ENCODE measurements at places on chromosomes 16 and 17. TPM values are rescaled to one million over a fixed set of nuclear protein-coding genes. Genes with fewer than 3 reads are reported as not detected.

DNA sequence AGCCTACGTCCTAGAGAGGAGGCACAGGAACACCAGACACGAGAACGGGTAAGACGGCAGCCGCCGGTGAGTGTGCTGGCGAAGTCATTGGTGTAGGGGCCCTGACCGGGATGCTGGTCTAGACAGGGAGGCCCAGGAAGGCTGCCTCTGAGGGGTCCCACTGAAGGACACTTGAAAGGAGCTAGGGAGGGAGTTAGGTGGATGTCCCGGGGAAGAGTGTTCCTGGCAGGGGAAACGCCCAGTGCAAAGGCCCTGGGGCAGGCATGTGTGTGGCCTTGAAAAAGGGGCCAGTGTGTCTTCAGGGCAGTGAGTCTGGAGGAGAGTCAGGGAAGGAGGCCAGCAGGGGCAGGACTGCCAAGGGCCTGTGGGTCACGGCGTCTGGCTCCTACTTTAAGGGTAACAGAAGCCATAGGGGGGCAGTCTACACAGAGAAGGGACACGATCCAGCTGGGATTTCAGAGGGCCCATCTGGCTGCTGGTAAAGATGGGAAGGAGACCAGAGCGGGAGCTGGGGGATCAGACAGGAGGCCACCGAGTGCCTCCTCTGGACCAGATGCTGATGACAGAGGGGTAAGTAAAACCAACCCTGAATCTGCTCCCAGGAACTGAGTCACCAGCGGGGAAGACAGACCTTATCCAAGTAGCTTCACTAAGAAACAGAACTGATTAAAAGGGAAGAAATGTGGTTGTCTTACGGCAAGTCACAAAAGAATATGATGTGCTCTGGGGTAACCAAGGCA lies 115.9 kb downstream of the LITAF start:
- H3K4me1 ChIP-seq: no peaks in the 10 kb centered on the region
- no peak overlapping the region for H3K4me3 ChIP-seq
- DNase-seq: no peak
- H3K36me3 ChIP-seq: no peaks in the 10 kb centered on the region
- H3K27ac ChIP-seq: no peak overlapping the region
- H3K27me3 ChIP-seq: no peaks in the 10 kb centered on the region

- no peak overlapping the region for H3K27ac ChIP-seq
- no peaks in the 10 kb centered on the region for H3K4me1 ChIP-seq
- no peak overlapping the region for H3K4me3 ChIP-seq
- H3K27me3 ChIP-seq: no peaks in the 10 kb centered on the region
- no peak for DNase-seq
- H3K36me3 ChIP-seq: no peaks in the 10 kb centered on the region
Measured at GRCh38 chr17:4187076-4187475, 44.1 kb downstream of the CYB5D2 start.

GRCh38 chr17:50908140-50908859 lies 42.1 kb upstream of the TOB1 start:
- peaks cover 32% of the 10 kb centered on the region for H3K4me1 ChIP-seq
- no peak overlapping the region for H3K4me3 ChIP-seq
- H3K36me3 ChIP-seq: no peaks in the 10 kb centered on the region
- no peaks in the 10 kb centered on the region for H3K27me3 ChIP-seq
- H3K27ac ChIP-seq: no peak overlapping the region

- no peaks in the 10 kb centered on the region for H3K27me3 ChIP-seq
- peak; percentile 96 for DNase-seq
- peaks cover 49% of the 10 kb centered on the region for H3K4me1 ChIP-seq
Measured at GRCh38 chr16:87723226-87723623, 42.6 kb downstream of the KLHDC4 start.

DNA sequence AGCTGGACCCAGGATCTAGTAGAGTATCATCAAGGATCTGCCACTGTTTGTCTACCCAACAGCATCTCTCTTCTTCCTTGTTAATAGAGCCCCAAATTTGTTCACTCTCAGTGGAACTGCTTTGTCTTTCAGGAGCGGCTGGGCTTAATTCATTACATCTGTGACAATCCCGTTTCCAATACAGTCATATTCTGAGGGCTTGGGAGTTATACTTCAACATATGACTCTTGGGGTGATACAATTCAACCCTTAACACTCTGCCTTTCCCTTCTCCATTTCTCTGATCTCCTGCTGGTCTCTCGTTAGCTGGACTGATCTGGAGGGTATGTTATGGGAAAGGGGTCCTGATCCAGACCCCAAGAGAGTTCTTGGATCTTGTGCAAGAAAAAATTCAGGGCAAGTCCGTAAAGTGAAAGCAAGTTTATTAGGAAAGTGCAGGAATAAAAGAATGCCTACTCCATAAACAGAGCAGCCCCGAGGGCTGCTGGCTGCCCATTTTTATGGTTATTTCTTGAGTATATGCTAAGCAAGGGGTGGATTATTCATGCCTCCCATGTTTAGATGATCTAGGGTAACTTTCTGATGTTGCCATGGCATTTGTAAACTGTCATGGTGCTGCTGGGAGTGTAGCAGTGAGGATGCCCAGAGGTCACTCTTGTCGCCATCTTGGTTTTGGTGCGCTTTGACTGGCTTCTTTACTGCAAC lies 42.4 kb downstream of the IQCK start:
- no peak for DNase-seq
- no peaks in the 10 kb centered on the region for H3K36me3 ChIP-seq
- H3K4me1 ChIP-seq: peaks cover 15% of the 10 kb centered on the region
- no peaks in the 10 kb centered on the region for H3K27me3 ChIP-seq

DNA sequence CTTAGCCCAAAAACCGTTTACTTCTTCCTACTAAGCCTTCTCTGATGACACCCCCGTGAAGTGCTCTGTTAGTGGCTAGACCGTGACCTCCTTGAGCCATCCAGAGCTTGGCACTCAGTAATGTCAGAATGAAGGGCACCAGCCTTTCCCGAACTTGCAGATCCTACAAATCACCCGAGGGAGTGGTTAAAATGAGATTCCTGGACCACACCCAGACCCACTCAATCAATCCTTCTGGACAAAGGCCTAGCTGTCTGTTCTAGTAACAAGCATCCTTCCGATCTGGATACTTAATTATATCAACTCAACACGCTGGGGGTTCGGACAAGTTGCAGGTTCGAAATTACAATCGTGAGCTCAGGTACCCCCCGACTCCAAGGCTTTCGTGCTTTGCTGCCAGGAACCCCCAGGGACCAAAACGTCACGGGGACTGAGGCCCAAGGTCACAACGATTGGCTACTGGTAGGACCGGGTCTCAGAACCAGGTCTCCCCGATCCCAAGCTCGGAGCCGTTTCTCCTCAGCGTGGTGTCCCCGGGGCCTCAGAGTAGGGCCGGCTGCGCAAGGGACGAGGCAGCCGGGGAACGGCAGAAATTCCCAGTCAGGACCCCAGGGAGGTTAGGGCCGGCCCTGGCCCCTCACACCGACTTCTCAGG lies 527 bp downstream of the CIAPIN1 start:
- H3K27ac ChIP-seq: peak overlapping the region; percentile 90
- peak overlapping the region; percentile 92 for H3K4me3 ChIP-seq
- peaks cover 9% of the 10 kb centered on the region for H3K36me3 ChIP-seq
- peak; percentile 56 for DNase-seq

GRCh38 chr16:34078691-34079090 lies 619.3 kb downstream of the TP53TG3F start:
- no peak overlapping the region for H3K27ac ChIP-seq
- no peak overlapping the region for H3K4me3 ChIP-seq
- no peak for DNase-seq
- no peaks in the 10 kb centered on the region for H3K27me3 ChIP-seq

DNA sequence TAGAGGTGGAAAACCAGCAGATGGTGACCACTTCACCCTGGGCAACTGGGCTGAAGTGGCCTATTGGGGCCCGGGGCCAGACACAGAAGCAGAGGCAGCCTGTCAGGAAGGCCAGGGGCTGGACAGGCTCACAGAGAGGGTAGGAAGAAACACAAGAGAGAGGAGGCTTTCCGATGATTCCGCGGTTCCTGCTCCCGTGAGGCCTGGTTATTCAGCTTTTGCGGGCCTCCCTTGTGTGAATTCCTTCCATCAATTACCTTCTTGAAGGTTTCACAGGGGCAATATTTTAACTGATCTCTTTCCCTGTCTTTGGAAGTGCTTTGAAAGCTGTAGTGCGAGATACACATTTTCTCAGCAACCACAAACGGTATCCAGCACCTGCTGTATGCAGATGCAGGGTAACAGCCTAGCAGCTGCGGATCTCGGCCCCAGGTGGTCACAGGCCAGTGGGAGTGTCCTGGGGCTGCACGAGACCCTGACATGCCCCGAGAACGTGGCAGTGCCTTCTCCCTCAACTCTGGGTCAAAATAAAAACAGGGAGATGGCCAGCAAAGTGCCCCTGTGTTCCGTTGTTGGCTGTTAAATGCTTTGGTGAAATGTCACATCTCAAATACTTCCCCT lies 11.6 kb upstream of the CMIP start:
- DNase-seq: no peak
- H3K4me1 ChIP-seq: no peaks in the 10 kb centered on the region
- no peak overlapping the region for H3K4me3 ChIP-seq
- no peaks in the 10 kb centered on the region for H3K36me3 ChIP-seq

DNA sequence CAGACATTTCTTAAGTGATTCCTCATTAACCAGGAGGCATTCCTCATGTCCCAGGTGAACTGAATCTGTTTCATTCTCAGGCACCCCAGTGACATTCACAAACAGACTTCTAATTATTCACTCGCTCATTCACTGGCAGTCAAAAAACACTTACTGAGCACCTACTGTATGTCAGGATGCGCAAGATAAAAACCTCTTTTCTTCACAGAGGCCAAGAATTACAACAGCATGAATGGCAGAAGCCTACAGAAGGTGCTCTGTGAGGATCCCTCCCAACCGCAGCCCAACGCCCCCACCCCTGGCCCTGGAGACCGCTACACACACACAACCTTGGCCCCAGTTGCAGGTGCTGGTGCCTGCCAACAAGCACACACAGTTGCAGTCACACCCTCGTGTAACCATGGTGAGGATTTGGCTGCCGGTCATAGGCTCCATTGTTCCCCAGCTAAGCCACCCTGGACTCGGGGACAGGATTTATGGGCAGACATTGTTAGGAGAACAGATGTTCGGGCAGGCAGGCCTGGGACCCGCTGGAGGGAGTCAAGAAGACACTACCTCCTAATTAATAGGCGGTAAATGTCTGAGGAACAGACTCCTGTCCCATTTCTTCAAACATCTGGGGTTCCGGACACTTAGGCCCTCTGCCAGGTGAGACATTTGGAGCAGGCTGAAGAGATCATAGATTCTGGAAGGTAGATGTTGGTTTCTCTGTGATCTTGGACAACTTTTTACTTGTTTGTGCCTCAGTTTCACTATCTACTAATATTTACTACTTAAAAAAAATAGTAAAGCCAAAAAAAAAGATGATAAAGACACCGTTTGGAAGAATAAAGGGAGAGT lies 43.2 kb downstream of the CUEDC1 start:
- H3K27ac ChIP-seq: peak overlapping the region; percentile 9
- no peak overlapping the region for H3K4me3 ChIP-seq
- peak; percentile 94 for DNase-seq
- H3K4me1 ChIP-seq: peaks cover 28% of the 10 kb centered on the region
- no peaks in the 10 kb centered on the region for H3K27me3 ChIP-seq

GRCh38 chr16:84414789-84415326 lies 46.5 kb downstream of the ATP2C2 start:
- DNase-seq: peak; percentile 15
- H3K27ac ChIP-seq: no peak overlapping the region
- H3K4me1 ChIP-seq: no peaks in the 10 kb centered on the region
- no peaks in the 10 kb centered on the region for H3K36me3 ChIP-seq
- H3K4me3 ChIP-seq: no peak overlapping the region
- no peaks in the 10 kb centered on the region for H3K27me3 ChIP-seq

GRCh38 chr16:67521095-67521804 lies 7.4 kb upstream of the RIPOR1 start:
- DNase-seq: peak; percentile 94
- H3K36me3 ChIP-seq: no peaks in the 10 kb centered on the region
- no peaks in the 10 kb centered on the region for H3K27me3 ChIP-seq
- H3K4me1 ChIP-seq: no peaks in the 10 kb centered on the region
- peak overlapping the region; percentile 50 for H3K4me3 ChIP-seq

GRCh38 chr17:42720996-42721583 lies 23.8 kb downstream of the EZH1 start:
- no peaks in the 10 kb centered on the region for H3K4me1 ChIP-seq
- peak; percentile 82 for DNase-seq
- H3K27me3 ChIP-seq: no peaks in the 10 kb centered on the region
- no peak overlapping the region for H3K27ac ChIP-seq

- DNase-seq: no peak
- no peak overlapping the region for H3K27ac ChIP-seq
- H3K27me3 ChIP-seq: no peaks in the 10 kb centered on the region
- no peaks in the 10 kb centered on the region for H3K36me3 ChIP-seq
- H3K4me3 ChIP-seq: no peak overlapping the region
Measured at GRCh38 chr16:65410801-65411200, 288.9 kb upstream of the CDH11 start.

GRCh38 chr17:57044976-57045867 lies 39.8 kb upstream of the AKAP1 start:
- no peaks in the 10 kb centered on the region for H3K4me1 ChIP-seq
- H3K36me3 ChIP-seq: no peaks in the 10 kb centered on the region
- H3K4me3 ChIP-seq: no peak overlapping the region
- no peak overlapping the region for H3K27ac ChIP-seq
- H3K27me3 ChIP-seq: no peaks in the 10 kb centered on the region

GRCh38 chr17:38541281-38541680 lies 64.5 kb downstream of the SRCIN1 start:
- H3K36me3 ChIP-seq: no peaks in the 10 kb centered on the region
- peaks cover 3% of the 10 kb centered on the region for H3K4me1 ChIP-seq
- no peak for DNase-seq
- H3K4me3 ChIP-seq: no peak overlapping the region
- no peak overlapping the region for H3K27ac ChIP-seq

Gene SLC6A2
- total RNA-seq: not detected

Gene TBC1D3C
- 0.66 TPM for total RNA-seq

Gene CD300E
- not detected for total RNA-seq

Gene RASL10B
- total RNA-seq: 28.3 TPM

Gene TMEM100
- 1.0 TPM for total RNA-seq

Gene TXNL4B
- 13.1 TPM for total RNA-seq

Gene PCYT2
- 30.2 TPM for total RNA-seq
